ENCODE measurements at places on chromosomes 12 and 14.

GRCh38 chr12:67358781-67359338 is 89.7 kb downstream of the CAND1 start:
- peak; percentile 58 for DNase-seq

GRCh38 chr12:79451365-79451764 is 239.4 kb downstream of the PAWR start:
- no peak for DNase-seq

DNA sequence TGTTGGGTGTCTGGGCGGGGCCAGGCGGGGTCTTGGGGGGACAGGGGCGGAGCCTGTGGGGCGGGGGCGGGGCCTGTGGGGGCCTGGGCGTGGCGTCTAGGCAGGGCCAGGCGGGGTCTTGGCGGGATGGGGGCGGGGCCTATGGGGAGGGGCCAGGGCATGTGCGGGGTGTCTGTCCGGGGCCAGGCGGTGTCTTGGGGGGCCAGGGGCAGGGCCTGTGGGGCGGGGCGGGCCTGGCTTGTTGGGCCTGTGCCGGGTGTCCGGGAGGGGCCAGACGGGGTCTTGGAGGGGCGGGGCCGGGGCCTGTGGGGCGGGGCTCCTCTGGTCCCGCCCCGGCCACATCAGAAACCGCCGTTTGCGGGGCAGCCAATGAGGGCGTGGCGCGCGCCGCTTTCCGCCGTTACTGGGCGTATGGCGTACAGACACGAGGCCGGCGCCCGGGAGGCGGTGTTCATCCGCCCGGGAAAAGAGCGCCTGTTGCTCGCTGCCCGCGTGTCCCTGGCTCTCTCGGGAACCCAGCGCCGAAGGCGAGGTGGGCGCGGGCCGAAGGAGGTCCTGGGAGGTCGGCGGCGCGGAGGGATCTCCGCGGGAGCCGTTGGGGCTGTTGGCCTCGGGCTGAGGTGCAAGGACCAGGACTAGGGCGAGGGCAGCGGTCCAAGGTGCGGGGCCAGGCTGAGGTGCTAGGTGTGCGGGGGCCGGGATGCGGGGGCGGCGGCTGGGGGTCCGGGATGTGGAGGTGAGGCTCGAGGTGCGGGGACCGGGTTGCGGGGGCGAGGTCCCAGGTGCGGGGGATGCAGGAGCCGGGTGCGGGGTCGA is at the start of gene PIWIL1:
TSS of gene PIWIL1 (plus strand) at position 400 of the 816 bp plus-strand sequence. CDS start 4,705 bp downstream, outside the sequence.
- DNase-seq, result no peak

- no peak for DNase-seq
These were observed 16.2 kb upstream of the RNASE1 start for GRCh38 chr14:20818861-20819260.

- DNase-seq, result no peak
These were observed 55.8 kb upstream of the METAP2 start for GRCh38 chr12:95418142-95418541.

DNA sequence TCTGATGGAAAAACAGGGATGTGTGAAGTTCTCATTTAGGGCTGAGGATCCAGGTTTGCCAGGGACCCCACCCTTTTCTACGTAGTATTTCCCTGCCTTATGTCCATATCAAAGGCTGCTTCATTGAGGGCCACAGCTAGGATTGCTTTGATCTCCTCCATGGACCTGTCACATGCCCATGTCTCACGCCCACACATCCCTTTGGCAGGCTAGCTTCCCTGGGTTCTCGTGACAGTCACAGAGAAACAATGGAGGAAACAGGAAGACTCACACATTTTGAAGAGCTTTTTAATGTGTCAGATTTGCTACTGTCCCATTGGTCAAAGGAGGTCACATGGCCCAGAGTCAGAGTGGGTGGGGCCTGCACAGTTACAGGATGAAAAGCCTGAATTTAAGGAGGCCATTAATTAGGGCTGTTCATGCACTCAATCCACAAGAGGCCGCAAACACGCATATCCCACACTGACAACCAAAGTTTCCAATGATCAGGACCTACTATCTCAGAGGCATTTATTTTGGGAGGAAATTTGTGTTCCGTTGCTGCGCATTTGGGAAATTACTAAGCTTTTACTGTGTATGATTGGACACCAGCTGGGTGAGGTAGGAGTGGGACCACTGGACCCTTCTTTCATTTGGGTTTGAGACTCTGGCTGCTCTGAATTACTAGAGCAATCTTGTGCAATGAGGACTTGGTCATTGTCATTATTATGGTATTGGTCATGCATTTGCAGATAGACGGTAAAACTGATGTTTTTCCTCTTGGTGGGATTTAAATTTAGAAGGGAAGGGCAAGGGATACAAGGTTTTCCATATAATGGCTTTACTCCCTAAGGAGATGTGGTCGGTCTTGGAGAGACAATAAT is 266.2 kb downstream of the KTN1 start:
- no peak for DNase-seq

Data from Kasumi-1 (cell line).